ENCODE measurements at places on chromosomes 7 and 10.

DNA sequence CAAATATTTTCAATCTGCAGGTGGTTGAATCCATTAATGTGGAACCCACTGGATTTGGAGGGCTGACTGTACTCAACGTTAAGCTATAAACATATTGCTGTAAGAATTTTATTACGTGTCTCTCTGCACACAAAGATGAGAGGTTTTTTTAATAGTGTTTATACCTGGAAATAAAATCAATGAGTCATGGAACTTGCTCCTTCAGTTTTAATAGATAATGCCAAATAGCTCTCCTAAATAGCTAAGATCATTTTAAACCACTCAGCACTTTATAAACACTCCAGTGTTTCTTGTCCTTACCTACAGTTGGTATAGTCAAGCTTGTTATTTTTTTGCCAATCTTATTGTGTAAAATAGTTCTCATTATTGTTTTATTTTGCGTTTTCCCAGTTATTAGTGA lies 455.6 kb upstream of the FZD8 start:
- no peak for DNase-seq

- no peak for DNase-seq
Measured at GRCh38 chr7:6111041-6111440, 79.9 kb downstream of the ANKRD61 start.

DNA sequence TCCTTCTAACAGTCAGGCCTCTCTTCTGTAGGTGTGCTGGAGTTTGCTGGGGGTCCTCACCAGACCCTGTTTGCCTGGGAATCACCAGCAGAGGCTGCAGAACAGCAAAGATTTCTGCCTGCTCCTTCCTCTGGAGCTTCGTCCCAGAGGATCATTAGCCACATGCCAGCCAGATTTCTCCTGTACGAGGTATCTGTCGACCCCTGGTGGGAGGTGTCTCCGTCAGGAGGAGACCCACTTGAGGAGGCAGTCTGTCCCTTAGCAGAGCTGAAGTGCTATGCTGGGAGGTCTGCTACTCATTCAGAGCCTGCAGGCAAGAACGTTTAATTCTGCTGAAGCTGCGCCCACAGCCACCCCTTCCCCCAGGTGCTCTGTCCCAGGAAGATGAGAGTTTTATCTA lies 611.1 kb upstream of the COBL start:
- DNase-seq, result no peak

DNA sequence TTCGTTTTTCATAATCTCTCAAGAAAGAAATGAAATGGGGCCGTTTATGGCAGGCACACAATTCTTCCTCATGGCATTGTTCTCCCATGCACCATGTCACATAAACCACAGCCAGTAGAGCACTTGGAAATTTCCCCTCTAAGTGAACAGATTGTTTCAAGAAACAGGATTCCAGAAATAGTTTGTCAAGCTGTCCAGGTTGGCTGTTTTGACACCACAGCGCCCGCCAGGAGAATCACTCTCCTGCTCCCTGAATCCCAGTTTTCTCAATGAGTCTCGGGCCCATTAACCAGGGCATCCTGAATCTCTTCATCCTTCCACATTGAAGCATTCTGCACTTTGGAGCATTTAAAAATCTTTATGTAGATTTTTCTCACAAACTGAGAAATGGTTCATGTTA lies 172.2 kb upstream of the NEBL start:
- no peak for DNase-seq

GRCh38 chr7:149547126-149547525 lies 49.5 kb upstream of the ZNF746 start:
- no peak for DNase-seq

DNA sequence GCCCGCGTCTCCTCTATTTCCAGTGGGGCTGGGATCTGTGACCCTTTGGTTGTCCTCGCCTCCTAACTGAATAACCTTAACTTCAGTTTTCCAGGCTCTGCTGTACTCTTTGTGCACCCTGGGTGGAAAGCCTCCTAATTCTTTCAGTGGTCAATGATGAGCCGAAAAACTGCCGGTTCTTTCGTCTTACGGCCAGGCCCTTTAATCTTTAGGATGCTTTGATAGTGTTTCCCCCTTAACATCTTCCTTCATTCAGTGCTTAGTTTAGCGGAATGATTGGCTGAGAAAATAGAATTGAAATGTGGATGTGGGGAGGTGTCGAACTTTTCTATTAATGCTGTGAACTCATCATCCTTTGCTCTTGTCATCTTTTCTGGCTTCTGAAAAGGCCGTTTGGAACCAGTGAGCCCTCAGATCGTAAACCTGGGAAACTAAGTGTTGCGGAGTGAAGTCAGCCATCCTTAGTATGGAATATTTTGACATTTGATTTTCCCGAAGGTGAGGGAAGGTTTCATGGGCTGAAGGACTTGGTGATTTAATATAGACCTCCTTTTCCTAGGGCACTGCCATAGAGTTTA lies 847 bp downstream of the GARS1 start:
- no peak for DNase-seq

- no peak for DNase-seq
Measured at GRCh38 chr7:159229683-159230475, 85.2 kb upstream of the VIPR2 start.

DNA sequence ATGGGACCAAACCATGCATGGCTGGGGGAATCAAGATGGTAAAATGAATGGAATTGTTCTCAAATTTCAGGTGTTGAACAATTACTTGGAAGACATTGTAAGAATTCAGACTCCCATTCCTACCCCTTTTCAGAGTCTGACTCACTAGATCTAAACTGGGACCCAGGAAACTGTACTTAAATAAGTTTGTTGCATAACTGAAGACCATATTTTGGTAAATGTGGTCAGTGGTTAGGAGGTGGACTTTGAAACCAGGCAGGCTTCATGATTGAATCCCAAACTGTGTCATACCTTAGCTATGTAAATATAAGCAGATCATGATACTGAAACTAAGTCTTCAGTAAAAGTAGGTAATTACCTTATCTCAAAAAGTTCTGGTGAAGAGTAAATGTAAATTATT lies 41.7 kb downstream of the ZWINT start:
- no peak for DNase-seq

GRCh38 chr7:110399421-110399820 lies 691.5 kb upstream of the LRRN3 start:
- no peak for DNase-seq

GRCh38 chr7:155769701-155770100 lies 42.6 kb downstream of the SHH start:
- no peak for DNase-seq

GRCh38 chr7:155878674-155879073 lies 66.4 kb upstream of the SHH start:
- no peak for DNase-seq
